ENCODE measurements at places on chromosomes 11 and 22.

GRCh38 chr11:110973401-110973980, 261.3 kb upstream of the ARHGAP20 start:
- no peak for DNase-seq

DNA sequence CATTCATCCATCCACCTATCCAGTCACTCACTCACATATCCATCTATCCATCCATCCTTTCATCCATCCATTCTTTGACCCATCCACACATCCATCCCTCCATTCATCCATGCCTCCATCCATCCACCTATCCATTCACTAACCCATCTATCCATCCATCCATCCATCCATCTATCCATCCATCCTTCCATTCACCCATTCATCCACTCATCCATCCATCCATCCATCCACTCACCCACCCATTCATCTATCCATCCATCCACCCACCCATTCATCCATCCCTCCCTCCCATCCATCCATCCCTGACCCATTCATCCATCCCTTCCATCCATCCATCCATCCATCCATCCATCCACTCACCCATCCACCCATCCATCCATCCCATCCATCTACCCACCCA, 4.9 kb upstream of the MUC2 start:
- DNase-seq, result no peak

GRCh38 chr11:83982825-83983224, 696.7 kb upstream of the CCDC90B start:
- no peak for DNase-seq

DNA sequence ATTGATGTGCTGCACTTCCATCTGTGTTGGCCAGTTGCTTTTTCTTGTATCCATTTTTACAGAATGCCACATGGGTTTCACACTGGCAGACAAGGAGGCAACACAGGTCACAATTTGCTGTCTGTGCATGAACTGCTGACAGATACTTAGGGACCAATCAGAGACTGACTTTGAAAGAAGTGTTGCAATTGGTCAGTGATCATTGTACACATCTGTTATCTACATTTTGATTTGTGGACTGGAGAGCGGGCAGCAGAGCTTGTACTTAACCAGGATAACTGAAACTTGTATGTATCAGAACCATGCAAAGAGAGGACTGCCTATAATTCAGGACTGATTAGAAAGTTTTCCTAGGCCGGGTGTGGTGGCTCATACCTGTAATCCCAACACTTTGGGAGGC, 21.8 kb downstream of the PRR5 start:
- DNase-seq, result peak; percentile 51

- DNase-seq, result no peak
Measured at GRCh38 chr11:38598418-38598817, 2000.4 kb upstream of the RAG2 start.

- peak; percentile 45 for DNase-seq
Measured at GRCh38 chr22:17087498-17088131, 2.8 kb downstream of the IL17RA start.

GRCh38 chr11:46293641-46294103, 16.2 kb downstream of the CREB3L1 start:
- peak; percentile 76 for DNase-seq

DNA sequence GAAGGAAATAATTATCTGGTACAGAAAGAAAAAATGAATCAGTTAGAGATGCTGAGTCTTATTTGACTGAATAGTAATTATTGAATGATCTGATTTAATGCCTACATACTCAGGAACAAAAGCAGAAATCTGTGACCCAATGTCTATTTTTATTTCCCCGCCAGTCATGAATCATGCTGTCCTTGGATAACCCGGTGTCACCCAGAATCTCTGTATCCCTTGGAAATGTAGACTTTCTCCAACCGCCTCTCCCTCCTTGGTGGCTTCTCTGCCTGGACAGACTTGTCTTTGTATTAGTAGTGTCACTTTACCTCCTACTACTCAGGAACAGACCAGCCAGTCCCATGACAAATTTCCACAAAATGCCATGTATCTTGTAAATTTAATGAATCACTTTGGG, 173.3 kb upstream of the PDGFD start:
- no peak for DNase-seq

GRCh38 chr11:104734998-104735397, 163.3 kb downstream of the CASP12 start:
- DNase-seq, result no peak

- DNase-seq, result no peak
Measured at GRCh38 chr11:41403458-41403857, 56.0 kb downstream of the LRRC4C start.

- no peak for DNase-seq
Measured at GRCh38 chr22:29071261-29072045, 1.4 kb upstream of the KREMEN1 start.

DNA sequence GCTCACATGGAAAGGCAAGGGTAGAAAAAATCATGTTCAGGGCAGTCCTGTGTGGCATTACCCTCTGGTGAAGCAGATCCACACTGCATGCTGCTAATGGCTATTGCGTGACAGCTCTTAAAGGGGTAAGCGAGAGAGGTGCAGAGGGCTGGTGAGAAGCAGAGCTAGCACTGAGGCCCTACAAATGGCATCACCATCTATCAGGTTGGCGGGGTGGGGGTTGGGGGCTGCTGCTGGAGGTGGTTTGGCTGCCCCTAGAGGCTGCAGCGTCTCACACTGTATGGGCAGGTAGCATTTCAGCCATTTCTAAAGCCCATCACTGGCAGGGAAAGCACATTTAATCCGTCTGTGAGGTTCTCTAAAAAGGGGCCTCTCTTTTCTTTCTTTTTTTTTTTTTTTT, 16.9 kb upstream of the TMA7B start:
- no peak for DNase-seq

DNA sequence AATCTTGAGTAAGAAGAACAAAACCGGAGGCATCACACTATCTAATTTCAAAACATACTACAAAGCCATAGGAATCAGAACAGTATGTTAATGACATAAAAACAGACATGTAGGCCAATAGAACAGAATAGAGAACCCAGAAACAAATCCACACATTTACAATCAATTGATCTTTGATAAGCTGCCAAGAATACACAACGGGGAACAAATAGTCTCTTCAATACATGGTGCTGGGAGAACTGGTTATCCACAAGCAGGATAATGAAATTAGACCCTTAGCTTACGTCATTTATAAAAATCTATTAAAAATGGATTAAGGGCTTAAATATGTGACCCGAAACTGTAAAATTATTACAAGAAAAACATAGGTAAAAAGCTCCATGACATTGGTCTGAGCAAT, 417.7 kb downstream of the INSC start:
- DNase-seq, result no peak

DNA sequence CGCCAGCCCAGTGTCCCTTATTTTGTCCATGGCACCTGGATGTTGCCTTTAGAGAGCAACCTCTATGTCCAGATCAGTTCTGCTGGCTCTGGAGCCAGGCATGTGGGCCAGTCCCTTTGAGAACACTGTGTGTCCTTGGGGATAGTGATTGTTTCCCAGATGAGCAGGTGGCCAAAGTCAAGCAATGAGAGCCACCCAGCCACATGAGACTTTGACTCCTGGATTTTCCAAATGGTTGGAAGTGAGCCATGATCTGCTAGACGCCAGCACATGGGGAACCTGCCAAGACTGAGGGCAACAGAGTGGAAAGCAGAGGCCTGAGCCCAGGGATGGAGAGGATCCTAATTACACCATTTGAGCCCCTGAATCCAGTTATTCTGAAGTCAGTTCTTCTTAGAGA, 479.8 kb downstream of the OPCML start:
- no peak for DNase-seq

- peak; percentile 85 for DNase-seq
Measured at GRCh38 chr11:86719781-86720463, 47.5 kb upstream of the ME3 start.

DNA sequence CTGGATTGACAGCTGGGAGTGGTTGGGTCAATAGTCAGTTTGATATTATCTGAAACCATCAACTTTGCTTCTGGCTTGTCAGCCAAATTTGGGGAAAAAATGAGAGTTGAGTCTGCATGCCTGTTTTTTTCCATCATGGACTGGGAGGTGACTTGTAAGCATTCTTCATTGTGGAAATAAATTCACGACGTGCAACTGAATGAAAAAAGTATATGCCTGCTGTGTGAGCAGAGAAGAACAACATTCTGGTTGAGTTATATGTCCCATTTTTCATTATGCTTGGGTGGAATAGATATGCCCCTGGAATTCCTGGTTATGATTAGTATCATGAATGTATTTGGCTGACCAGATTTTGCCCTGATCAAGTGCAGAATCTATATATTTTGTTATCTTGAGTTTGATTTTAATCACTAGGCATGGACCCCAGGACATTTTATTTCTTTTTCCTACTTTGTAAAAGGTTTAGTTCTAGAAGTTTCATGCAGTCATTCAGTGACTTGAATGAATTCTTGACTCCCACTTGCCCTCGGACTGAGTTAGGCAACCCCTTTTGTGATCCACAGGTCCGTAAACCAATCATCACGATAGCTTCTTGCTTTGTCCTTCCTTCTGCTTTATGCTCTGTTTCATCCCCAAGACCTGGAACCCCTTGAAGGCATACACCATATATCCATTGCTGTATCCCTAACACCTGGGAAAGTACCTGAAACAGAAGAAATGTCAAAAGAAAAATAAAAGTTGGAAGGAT, 205.8 kb downstream of the NAV2 start:
- DNase-seq, result peak; percentile 64

DNA sequence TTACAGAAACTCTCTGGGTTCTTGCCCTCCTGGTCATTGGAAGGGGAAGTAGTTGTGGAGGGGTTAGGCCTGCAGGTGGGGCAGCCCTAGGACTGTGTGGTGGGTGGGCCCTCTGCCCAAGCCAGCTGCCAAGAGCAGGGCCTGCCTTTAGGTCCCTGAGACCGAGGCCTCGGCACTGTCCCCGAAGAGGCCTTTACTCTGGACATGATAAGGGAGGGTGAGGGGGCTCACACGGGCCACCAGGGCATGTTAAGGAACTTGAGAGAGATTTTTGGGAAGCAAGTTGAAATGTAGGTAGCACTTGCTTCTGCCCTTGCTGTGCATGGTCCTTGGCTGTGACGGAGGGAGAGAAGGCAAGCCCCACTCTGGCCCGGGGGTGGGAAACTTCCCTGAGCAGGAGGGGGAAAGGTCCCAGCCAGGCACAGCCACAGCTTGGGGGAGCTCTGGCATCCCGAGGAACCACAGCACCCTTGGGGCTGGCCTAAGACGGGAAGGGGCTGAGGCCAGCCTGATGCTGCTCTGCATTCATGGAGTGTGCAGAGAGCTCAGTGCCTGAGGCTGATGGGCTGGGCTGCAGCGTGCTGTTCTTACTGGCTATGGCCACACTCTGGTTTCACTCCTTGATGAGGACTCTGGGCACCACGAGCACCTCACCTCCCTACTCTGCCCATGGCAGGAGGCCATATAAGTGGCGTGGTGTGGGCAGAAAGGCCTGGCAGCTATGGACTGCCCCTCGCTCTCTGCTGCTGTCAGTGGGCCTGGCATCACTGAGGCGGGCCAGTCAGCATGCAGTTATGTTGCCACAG, 7.8 kb upstream of the RANBP1 start:
- no peak for DNase-seq

GRCh38 chr11:129313541-129314297, 61.9 kb upstream of the BARX2 start:
- peak; percentile 34 for DNase-seq

DNA sequence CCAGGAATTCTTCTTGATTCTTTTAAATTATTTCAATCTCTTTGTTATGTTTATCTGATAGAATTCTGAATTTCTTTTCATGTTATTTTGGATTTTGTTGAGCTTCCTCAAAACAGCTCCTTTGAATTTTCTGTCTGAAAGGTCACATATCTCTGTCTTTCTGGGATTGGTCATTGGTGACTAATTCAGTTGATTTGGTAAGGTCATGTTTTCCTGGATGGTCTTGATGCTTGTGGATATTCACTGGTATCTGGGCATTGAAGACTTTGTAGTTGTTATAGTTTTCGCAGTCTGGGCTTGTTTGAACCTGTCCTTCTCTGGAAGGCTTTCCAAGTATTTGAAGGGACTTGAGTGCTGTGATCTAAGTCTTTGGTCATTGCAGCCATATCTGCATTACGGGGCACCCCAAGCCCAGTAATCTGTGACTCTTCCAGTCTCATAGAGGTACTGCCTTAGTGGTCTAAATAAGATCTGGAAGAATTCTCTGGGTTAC, 18.9 kb upstream of the INSC start:
- DNase-seq, result no peak

Data from fibroblast of pulmonary artery (primary cell).